ENCODE measurements at places on chromosomes 1 and 21. TPM values are rescaled to one million over a fixed set of nuclear protein-coding genes. Genes with fewer than 3 reads are reported as not detected.

The TACSTD2 gene
- 946 TPM for polyA plus RNA-seq

The ADGRL2 gene
- polyA plus RNA-seq, result 26.0 TPM

The KIFAP3 gene
- polyA plus RNA-seq, result 10.0 TPM

The GRIK1 gene
- 0.01 TPM for polyA plus RNA-seq

The TEX38 gene
- not detected for polyA plus RNA-seq

The CLCA2 gene
- 66.5 TPM for polyA plus RNA-seq

The IKBKE gene
- polyA plus RNA-seq, result 9.9 TPM

The SPRR4 gene
- not detected for polyA plus RNA-seq

The FCGR2B gene
- polyA plus RNA-seq, result 1.6 TPM

The HTR1D gene
- polyA plus RNA-seq, result not detected

The CD160 gene
- polyA plus RNA-seq, result 0.71 TPM

The RAB42 gene
- 0.51 TPM for polyA plus RNA-seq

The VCAM1 gene
- 0.47 TPM for polyA plus RNA-seq

The CDA gene
- polyA plus RNA-seq, result 107 TPM

The RAP1GAP gene
- polyA plus RNA-seq, result 12.2 TPM

The LAPTM5 gene
- 10.0 TPM for polyA plus RNA-seq

The ZSWIM5 gene
- polyA plus RNA-seq, result 0.41 TPM

The CR1L gene
- not detected for polyA plus RNA-seq

The LRRC53 gene
- not detected for polyA plus RNA-seq

The OR2L3 gene
- polyA plus RNA-seq, result not detected

The C1orf116 gene
- 72.9 TPM for polyA plus RNA-seq

The FAM177B gene
- polyA plus RNA-seq, result 0.26 TPM

The INSRR gene
- polyA plus RNA-seq, result not detected

The RIPPLY3 gene
- 1.0 TPM for polyA plus RNA-seq

The AMPD1 gene
- polyA plus RNA-seq, result 0.11 TPM

The IGSF8 gene
- 16.1 TPM for polyA plus RNA-seq

The TRABD2B gene
- 0.24 TPM for polyA plus RNA-seq

The LCE1D gene
- polyA plus RNA-seq, result not detected

All from esophagus (tissue), 2 donors.